ENCODE measurements at places on chromosomes 5 and 9. TPM values are rescaled to one million over a fixed set of nuclear protein-coding genes. Genes with fewer than 3 reads are reported as not detected.
A peak's percentile ranks its signal among the peaks of the same experiment; 100 is the strongest.

- H3K4me1 ChIP-seq = peaks cover 13% of the 10 kb centered on the region
- H3K4me3 ChIP-seq = no peak overlapping the region
- no peaks in the 10 kb centered on the region for H3K27me3 ChIP-seq
These were observed 15.3 kb downstream of the STOM start for GRCh38 chr9:121354762-121355161.

DNA sequence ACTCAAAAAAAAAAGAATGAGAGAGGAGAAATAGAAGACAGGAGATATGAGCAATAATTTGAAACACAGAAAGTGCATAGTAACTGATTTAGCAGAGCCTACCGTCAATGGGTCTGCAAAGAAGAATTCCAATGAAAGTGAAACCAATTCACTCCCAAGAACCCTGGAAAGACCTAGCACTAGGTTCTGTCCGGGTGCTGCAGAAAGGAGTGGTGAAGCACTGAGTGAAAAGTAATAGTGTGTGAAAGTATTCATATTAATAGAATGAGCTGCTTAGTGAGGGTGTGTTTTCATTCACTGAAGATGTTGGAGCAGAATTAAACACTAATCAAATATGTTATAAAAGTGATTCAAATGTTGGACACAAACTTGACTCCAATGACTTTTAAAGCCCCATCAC is 51.3 kb upstream of the SLC30A5 start:
- no peaks in the 10 kb centered on the region for H3K27me3 ChIP-seq
- no peak for DNase-seq
- H3K4me1 ChIP-seq = peaks cover 4% of the 10 kb centered on the region

DNA sequence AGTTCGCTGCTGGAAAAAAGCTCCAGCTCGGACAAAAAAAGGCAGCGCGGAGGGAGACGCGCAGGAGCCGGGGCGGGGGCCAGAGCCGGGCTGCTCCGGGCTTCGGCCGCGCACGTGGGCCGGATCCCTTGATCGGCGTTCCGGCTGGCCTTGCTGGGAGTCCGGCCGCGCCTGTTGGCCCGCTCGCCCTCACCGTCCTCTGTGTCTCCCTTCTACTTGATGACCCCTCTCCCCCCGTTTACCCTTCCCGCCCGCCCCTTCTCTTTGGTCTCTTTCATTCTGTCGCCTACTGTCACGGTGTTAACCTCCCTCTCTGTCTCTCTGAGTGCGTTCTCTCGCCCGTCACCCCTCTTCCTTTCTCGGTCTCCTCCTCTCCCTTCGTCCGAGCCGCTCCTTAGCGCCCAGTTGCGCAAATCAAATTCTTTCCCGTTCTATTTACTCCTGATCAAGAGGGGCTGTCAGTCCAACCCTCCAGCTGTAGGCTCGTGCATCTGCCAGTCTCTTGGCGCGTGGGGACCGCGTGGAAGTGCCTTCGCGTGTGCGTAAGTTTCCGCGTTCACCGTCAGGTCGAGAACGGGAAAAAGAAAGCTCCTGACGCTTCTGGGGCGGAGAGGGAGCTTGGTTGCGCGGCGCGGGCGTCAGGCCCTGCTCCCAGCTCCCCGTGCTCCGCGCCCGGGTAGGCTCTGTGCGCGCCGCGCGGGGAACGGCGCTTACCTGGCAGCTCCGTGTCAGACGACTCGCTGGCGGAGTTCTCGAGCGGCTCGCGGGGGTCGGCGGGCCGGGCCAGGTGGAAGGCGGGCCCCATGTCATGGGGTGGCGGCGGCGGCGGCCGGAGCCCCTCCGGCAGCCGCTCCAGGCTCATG is 798 bp downstream of the PITX1 start:
- peaks cover 47% of the 10 kb centered on the region for H3K4me1 ChIP-seq
- peak; percentile 60 for DNase-seq
- H3K27ac ChIP-seq = no peak overlapping the region
- peaks cover 94% of the 10 kb centered on the region for H3K27me3 ChIP-seq

- no peak overlapping the region for H3K27ac ChIP-seq
- H3K4me1 ChIP-seq = no peaks in the 10 kb centered on the region
- no peak for DNase-seq
- H3K36me3 ChIP-seq = peaks cover 8% of the 10 kb centered on the region
- H3K27me3 ChIP-seq = no peaks in the 10 kb centered on the region
These were observed 646.9 kb upstream of the ZNF608 start for GRCh38 chr5:125393221-125393815.

Gene FAM221B
- total RNA-seq = not detected

Gene PLPPR1
- 0.44 TPM for total RNA-seq

Data from WTC11 (cell line).